ENCODE measurements at places on chromosomes 16 and 17.

GRCh38 chr17:2089021-2089422, 34.1 kb downstream of the HIC1 start:
- no peak for DNase-seq

GRCh38 chr16:24668481-24669061, 60.9 kb upstream of the TNRC6A start:
- no peak for DNase-seq

DNA sequence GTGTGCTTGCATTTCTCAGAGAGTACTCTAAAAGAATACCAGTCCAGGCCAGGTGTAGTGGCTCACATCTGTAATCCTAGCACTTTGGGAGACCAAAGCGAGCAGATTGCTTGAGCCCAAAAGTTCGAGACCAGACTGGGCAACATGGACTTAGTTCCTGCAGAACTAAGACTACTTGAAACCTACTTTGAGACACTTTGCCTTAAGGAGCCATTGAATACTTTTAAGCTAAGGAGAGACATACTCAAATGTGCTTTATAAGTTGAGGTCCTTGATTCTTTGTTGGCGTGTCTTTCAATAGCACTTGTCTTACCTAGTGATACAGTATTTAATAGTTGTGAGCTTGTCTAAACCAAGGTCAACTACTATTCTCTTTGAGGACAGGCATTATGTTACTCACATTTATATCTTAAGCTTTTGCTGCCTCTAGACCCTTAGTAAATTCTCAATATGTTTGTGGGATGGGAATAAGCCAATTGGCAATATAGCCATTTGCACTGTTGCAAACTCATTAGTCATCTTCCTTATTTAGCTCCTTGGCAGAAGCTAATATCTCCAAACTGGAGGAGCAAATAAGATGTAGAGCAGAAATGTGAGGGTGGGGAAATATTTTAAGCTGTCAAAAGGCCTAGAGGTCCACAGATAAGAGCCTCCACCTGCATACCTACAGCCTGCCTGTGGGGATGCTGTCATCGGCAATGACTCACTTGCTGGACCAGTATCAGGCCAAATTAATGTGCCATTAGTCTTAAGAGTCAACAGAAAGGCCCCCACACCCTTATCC, 16.3 kb downstream of the SCPEP1 start:
- no peak for DNase-seq

DNA sequence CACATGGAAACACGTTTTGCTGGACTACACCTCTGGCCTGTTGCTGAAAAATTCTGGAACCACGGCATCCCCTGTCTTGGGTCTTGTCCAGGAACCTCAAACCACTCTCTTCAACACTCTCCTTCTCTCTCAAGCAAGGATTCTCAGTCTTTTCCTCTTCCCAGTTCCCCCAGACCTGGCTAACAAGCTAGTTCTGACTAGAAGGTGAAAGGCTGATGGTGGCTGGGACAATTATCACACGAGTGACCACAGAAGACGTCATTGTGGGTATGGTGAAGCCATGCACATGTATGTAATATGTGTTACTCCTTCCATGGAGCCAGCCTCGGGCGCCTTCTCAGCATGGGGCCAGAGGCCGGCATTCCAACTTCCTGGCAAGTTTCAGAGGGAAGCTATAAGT, 123.0 kb downstream of the CDYL2 start:
- DNase-seq = no peak

DNA sequence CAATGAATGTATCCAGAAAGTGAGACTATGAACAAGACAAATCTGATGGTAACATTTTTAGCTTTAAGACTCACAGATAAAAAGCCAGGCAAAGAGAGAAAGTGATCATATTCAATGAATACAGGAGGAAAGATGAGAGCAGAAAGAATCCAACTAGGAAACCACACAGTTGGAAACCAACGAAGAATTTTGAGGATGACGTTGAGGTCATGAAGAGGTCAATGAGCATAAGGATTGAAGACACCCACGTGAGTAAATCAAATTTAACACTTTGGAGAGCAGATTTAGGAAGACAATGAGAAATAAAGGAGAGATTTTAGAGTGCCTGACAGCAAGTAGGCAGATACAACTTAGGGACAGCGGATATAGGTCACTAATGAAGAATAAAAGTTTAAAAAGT, 948.1 kb downstream of the KCNJ2 start:
- DNase-seq = no peak

DNA sequence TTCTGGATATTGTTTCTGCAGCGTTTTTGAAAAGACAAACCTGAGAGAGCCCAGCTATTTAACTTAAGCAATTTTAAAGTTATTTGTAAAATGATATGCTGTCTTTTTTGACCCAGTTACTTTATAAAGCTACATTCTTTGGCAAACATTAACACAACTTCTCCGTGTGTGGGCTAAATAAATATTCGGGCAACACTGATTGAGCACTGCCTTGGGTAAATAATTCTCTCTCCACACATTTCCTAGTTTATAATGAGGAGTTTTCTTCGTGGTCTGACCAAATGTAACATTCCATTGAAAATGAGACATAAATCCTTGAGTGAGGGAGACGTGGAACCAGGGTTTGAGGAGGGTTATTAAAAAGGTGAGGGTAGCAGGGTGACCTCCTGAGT, 142.8 kb downstream of the WWOX start:
- DNase-seq = no peak

GRCh38 chr16:12199524-12199923, 223.0 kb downstream of the SNX29 start:
- DNase-seq = no peak

GRCh38 chr17:16358394-16358793, 5.1 kb upstream of the CENPV start:
- DNase-seq = no peak

DNA sequence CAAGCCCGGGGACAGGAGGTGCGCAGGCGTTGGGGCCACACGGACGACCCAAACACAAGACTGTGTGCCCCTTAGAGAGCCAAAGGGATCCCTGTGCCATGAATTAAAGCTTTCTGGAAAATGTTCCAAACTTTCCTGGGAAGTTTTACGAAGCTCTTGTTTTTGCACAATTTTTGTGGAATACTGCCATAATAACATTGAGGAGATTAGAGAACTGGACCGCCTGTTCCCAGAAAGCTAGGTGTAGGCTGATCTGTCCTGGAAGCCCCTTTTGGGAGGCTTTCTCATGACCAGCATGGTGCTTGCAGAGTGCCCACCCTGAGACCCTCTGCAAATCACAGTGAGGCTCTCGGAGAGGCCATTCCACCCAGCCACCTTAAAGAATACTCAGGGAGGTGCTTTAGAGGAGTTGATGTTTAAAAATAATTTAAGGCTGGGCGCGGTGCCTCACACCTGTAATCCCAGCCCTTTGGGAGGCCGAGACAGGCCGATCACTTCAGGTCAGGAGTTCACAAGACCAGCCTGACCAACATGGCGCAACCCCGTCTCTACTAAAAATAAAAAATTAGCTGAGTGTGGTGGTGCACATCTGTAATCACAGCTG, 1.1 kb downstream of the KDM8 start:
- no peak for DNase-seq

DNA sequence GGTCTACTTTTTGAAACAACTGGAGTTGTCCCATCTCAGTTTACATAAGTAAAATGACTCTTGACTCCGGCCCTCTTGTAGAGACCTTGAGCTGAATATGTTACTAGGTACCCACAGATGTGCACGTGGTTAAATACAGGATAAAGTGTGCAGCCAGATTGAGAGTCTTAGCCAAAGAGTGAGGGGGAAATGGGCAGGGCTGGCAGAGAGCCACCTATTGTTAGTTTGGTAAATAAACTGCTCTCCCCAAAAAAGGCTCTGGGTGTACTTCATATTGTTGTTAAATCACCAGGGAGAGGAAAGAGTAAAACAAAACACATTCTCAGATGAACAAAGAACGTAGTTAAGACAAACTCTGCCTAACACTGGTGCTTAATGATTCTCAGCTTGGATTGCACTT, 20.3 kb downstream of the G6PC1 start:
- no peak for DNase-seq

DNA sequence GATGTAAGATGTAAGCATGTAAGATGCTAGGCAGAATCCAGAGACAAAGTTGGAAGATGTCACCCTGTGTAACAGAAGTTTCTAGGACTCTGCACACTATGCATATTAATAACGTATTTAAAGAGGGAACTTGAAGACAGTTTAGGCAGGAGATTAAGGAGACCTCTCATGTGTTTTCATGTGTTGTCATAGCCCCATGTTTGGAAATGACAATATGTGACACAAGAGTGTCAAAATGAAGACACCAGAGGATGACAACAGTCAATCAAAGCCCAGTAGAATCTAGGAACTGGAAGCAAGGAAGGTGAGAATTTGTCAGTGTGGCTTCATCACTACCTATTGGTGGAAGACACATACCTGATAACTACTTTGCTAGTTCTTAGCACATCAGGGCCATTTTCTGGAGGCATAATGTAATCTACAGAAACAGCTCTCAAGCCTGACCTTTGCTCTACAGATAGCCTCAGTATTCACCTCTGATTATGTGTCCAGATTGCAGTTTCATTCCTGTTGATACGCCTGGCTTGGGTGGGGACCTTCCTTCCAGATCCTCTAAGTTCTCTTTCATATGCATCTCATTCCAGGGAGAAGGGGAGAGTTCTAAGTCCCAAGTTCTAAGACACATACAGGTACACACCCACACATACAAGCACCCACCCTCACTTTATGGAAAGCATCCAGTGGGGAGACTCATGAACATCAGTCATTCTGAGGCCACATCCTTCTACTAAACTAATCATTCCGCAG, 26.3 kb downstream of the PMP22 start:
- no peak for DNase-seq

GRCh38 chr17:6070430-6070912, 292 bp downstream of the WSCD1 start:
- DNase-seq = no peak

DNA sequence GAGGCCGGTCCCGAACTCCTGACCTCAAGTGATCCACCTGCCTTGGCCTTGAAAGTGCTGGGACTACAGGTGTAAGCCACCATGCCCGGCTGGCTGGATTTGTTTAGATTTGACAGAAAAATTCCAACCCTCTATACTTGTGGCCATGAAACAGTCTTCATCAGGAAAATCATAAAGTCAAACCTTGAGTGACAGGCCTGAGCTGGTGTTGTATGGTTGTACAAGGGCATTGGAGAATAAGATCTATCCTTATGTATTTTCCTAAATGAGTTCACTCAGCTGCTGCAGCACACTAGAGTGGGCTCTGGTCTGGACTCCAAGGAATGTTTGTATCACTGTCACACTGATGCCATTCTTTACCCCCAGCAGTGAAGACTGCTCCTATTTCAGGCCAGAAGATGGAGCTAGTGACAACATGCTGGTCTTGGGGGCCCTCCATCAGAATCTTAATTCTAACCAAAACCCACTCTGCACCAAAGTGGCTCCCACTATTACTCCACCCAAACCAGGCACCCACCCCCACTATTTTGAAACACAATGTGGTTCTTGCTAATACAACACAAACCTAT, 27.4 kb downstream of the SNX11 start:
- no peak for DNase-seq

DNA sequence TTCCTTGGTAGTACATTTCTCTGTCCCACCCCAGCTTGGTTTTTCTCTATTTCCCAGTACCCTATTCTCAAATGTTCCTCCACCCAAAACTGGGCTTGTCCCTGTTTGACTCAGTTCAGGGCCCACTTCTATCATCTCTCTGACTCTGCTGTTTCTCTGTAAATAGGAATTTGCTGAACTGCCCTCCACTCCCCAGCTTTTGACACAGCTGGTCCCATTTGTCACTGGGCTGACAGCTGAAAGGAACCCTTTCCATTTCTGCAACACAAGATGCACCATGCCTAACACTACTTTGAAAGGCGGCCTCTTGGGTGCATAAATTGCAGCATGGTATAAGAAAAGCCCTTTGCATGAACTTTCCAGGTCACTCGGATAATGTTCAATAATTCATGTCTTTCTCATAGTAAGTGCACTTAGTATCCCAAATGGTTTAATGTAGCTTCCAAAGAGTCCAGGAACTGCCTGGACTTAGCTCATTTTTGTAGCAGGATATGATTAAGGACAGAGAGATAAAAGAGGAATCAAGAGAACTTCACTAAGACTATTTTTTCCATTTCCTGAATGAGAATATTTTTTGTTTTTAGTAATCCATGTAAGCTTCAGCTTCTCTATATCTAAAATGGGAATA, 256.7 kb downstream of the CDH11 start:
- DNase-seq = no peak

DNA sequence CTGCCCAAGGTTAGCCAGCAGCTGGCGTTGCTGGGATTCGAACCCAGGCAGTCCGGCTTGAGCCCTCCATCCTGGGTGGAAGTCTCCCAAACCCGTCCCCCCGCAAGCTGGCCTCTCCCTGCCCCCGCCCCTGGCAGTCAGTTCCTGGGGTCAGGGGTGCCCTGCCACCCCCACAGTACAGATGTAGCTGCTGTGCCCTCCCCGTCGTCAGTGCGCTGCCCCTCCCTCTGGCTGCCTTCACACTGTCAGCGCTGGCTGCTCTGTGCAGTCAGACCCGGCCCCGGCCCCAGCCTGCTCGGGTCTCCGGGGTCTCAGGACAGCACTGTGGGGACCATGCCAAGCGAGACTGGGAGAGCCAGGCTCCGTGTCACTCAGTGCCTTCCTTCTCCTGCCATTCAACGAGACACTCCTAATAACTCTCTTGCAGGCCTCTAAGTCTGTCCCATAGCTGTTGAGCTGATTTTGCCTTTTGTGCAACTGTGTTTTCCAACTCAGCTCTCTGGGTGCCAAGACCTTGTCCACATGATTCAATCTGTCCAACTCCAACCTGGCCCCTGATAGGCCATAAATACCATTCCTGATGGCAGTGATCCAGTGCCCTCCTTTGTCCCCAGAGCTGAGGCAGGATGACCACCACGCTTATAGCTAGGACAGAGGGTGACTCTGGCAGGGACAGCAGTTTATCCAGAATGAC, 55.5 kb upstream of the IL34 start:
- no peak for DNase-seq

GRCh38 chr17:9313346-9313745, 262.3 kb downstream of the STX8 start:
- DNase-seq = no peak

DNA sequence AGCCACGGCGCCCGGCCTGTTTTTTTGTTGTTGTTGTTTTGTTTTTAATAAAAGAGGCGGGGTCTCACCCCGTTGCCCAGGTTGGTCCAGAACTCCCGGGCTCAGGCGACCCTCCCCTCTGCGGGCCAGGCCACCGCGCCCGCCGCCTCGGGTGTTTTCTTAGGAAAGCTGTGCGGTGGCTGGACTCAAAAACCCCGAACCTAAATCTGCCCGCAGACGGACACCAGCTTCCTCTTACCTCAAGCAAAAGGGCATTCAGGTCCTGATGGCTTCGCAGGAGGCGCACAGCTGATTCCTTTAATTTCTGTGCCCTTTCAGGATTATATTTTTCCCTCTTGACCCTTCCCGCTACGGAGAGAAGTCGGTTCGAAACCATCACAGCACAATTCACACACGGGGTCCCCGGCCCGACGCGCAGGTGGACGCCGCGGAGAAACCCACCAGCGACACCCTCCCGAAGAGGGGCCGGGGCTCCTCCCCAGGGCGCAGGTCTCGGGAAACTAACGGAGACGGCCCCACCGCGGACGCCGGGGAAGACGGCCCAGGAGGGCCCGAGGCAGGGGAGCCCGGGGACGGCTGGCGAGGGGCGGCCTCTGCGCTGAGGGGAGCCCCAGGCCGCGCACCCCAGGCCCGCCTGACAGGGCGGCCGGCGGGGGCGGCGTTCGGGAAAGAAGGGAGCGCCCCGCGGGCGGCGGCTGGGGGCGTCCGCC, 653 bp downstream of the FANCA start:
- no peak for DNase-seq

- no peak for DNase-seq
Observed at GRCh38 chr16:59259074-59259949, 525.2 kb upstream of the GOT2 start.

All from activated CD8-positive, alpha-beta memory T cell treated with anti-CD3 and anti-CD28 coated beads for 48 hours (primary cell).